HS-27A (cell line): ENCODE measurements at places on chromosomes 13 and 19.

GRCh38 chr19:18157465-18158063 is 4.6 kb downstream of the PIK3R2 start:
- no peak for DNase-seq

GRCh38 chr19:2360833-2361232 is 768 bp downstream of the TMPRSS9 start:
- no peak for DNase-seq

GRCh38 chr13:39789451-39789850 is 134.0 kb downstream of the COG6 start:
- no peak for DNase-seq

- no peak for DNase-seq
Observed at GRCh38 chr19:3785451-3785937, 687 bp downstream of the MATK start.

DNA sequence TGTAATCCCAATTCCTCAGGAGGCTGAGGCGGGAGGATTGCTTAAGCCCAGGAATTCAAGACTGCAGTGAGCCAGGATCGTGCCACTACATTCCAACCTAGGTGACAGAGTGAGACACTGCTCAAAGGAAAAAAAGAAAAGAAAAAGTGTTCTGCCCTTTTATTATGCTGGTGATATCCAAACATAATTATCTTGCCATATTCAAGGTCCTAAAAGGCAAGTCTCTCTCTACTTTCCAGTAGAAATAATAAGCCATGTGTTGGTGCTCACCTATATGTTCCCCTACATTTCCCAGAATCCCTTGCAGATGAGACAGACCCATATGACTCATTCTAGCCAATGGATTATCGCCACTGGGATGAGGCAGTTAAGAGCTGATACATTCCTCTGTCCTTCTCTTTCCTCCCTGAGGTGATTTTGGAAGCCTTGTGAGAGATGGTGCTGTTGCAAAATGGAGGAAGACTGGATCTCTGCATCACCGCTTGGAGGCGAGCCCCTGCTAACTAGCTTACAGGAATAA is 58.3 kb upstream of the MRI1 start:
- DNase-seq = no peak

GRCh38 chr13:98476106-98476505 is 100.8 kb downstream of the STK24 start:
- DNase-seq = no peak

GRCh38 chr19:4728871-4729270 is 5.2 kb upstream of the DPP9 start:
- no peak for DNase-seq

DNA sequence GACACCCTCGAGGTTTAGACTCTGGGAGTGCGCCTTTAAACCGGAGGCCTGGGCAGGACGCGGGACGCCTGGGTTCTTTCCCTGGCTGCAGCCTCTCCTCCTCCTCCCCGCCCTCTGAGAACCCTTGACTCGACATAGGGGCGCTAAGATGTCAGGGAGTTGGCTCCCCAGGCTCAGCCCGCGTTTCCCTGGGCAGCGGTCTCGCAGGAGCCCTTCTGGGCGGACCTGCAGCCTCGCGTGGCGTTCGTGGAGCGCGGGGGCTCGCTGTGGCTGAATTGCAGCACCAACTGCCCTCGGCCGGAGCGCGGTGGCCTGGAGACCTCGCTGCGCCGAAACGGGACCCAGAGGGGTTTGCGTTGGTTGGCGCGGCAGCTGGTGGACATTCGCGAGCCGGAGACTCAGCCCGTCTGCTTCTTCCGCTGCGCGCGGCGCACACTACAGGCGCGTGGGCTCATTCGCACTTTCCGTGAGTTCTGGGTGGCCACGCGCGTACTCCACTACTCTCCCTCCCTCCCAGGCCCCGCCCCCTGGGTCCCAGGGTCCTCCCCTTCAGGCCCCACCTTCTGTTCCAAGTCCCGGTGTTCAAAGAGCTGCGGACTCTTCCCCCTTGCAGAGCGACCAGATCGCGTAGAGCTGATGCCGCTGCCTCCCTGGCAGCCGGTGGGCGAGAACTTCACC is 1.3 kb downstream of the ICAM5 start:
- DNase-seq = no peak

- DNase-seq = no peak
Observed at GRCh38 chr13:27922883-27923612, 3.2 kb downstream of the PDX1 start.

GRCh38 chr13:76455960-76456359 is 430.2 kb downstream of the KCTD12 start:
- DNase-seq = no peak
